ENCODE measurements at places on chromosomes 2 and 18.

GRCh38 chr2:180781276-180781675, 199.1 kb upstream of the UBE2E3 start:
- DNase-seq = no peak

DNA sequence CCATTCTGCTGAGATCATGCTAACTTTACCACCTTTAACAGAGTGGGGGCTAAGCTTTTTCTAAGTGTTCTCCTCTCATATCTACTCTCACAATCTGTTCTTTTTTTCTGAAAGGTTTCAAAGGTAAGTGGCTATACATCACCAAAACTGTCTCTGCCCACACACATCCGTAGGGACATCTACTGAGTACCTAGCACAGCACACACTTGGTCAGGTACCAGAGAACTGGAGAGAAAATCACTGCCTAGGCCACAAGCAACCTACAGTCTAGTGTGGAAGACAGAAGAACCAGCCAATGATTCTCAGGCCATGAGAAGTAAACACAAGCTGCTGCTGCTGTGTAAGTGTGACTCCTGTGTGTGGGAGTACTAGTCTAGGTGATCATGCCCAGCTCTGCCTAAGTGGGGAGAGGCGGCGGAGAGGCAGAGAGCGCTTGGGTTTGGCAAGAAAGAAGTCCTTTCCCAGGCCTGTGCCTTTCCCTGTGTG, 176.1 kb upstream of the ZFP36L2 start:
- DNase-seq = no peak

GRCh38 chr2:98026927-98027522, 31.3 kb upstream of the TMEM131 start:
- DNase-seq = no peak

GRCh38 chr2:160927324-160927723, 232.9 kb upstream of the TANK start:
- no peak for DNase-seq

DNA sequence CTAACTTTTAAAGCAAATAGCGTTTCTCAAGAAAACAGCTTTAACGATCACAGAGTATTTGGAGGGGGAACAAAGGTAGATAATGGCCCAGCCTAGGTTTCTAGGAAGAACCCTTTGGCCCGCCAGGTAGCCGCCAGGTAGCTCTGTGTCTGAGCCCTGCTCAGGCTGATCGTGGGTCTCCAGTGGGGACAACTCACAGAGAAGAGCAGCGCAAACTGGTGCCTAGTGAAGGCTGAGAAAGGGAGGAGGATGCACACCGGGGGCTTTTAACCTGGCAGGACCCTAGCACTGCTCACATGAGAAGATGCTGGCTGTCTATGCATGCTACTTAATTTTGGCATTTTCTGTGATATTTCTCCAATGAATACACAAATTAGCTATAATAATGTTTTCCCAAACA, 5.8 kb downstream of the NGEF start:
- DNase-seq = no peak

DNA sequence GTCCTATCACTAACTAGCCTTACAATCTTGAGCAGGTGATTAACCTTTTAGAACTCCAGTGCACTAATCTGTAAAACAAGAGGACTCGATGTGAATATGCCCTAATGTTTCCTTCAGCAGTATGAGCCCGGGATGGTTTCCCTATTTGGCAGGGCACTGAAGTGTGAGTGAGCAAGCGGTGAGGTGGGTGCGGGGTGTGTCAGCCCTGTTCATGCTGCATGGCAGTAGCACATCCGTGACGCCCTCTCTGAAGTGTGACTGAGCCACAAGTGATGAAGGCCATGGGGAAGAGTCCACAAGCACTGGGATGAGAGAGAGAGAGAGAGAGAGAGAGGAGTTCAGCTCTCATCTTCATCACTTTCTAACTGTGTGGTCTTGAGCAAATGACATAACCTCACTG, 168.7 kb downstream of the SETBP1 start:
- DNase-seq = no peak

- DNase-seq = no peak
These were observed 49.3 kb downstream of the SP110 start for GRCh38 chr2:230170532-230170931.

GRCh38 chr2:180819106-180819505, 161.3 kb upstream of the UBE2E3 start:
- no peak for DNase-seq

- DNase-seq = no peak
These were observed 13.4 kb downstream of the CCDC150 start for GRCh38 chr2:196652869-196653268.

DNA sequence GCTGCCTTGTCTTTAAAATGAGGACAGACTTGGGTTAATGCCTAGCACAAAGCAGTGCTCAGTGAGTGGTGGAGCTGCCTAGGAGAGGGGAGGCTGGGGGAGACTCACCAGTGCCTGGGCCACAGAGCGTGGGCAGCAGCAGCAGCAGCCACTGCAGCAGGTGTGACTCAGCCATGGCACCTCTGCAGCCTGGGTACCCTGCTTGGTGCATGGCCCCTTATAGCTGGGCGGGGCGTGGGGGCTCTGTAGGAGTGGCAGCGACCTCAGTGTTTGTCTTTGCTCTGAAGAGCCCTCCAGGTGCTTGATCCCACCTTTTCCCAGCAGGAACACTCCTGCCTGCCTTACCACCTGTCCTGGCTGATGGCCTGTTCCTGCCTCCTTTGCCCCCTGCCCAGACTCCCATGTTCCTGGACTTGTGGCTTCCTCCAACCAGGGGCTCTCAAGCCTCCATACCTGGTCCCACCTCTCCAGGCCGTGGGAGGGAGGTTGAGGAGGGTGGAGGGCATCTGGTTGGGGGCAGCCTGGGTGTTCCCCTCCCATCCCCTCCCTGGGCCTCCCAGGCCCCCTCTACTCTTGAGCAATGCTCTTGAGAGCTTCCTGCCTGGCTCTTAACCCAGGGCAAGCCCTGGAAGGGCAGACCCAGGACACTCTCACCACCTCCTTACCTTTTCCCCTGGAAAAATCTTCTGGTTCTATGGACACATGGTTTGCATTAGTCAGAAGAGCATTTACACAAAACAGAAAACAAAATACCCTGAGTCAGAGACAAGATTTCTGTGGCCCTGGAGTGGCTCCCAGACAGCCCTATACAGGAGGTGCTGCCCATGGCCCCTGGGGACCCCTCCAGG, at the start of gene SFTPB:
SFTPB (minus strand) TSS at position 191 of the 848 bp plus-strand sequence; CDS start at position 175, 16 bp downstream.
- DNase-seq = no peak

- no peak for DNase-seq
These were observed 310.5 kb downstream of the SATB2 start for GRCh38 chr2:199147216-199147615.
